ENCODE measurements at places on chromosomes 12 and 14.

DNA sequence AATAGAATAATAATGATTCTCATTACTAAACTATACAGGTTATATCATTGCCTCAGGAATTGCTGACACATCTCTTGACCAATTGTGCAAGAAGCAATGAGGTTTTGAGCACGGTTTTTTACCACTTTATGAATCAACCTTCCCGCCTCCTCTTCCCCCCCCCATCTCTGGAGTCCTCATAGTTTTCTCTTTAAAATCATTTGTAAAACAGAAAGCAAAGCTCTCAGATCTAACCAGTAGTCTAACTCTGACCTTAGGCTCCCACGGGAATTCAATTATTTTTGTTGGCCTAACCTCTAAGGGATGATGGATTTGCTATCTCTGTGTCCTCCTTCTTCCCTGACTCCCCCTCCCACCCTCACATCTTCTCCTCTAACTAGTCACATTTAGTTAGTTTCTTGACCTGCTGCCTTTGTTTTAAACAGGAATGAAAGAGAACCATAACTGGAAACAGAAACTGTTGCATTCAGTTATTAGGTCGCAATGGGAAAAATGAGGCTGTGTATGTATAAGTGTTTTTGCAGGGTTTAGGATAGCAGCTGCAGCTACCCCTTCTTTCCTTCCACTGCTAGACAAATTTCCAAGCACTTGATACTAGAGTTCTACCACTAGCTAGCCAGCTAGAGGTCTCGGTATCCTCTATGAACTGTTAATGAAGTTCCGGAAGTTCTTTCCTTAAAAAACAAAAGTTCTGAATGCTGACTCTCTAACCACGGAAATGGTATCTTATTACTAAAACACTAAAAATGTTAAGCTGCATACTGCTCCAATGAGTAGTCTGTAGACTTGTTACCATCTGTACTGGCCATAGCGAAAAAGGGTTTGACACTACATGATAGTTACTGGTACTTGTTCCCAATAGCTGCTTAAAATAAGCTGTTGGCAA lies 65.4 kb downstream of the TAOK3 start:
- no peak for DNase-seq
- H3K27me3 ChIP-seq, result no peaks in the 10 kb centered on the region
- peak overlapping the region; percentile 23 for H3K4me3 ChIP-seq
- H3K4me1 ChIP-seq, result no peaks in the 10 kb centered on the region

GRCh38 chr12:114741940-114742339 lies 58.0 kb upstream of the TBX3 start:
- no peaks in the 10 kb centered on the region for H3K27me3 ChIP-seq
- H3K27ac ChIP-seq, result no peak overlapping the region
- H3K4me3 ChIP-seq, result no peak overlapping the region
- H3K4me1 ChIP-seq, result peaks cover 12% of the 10 kb centered on the region
- no peak for DNase-seq
- no peaks in the 10 kb centered on the region for H3K36me3 ChIP-seq

DNA sequence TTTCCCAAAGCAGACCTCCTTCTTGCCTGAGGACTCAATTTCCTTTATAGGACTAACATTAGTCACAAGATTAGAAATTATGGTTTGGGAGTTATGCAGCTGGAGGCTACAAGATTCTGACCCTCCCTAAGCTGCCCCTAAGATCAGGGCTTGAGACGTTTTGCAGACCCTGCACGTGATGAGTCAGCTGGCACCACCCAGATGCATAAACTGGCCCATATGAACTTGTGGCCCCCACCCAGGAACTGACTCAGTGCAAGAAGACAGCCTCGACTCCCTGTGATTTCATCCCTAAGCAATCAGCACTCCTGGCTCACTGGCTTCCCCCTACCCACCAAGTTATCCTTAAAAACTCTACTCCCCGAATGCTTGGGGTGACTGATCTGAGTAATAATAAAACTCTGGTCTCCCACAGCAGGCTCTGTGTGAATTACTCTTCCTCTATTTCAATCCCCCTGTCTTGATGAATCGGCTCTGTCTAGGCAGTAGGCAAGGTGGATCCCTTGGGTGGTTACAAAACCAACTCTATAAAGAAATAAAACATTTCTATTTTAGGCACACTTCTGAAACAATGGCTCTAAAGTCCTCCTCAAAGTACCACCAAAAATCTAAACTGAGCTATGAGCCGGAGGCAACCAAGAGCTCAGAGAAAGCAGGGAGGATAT lies 233.4 kb downstream of the TMEM132D start:
- no peak overlapping the region for H3K4me3 ChIP-seq
- no peaks in the 10 kb centered on the region for H3K4me1 ChIP-seq
- no peak for DNase-seq
- no peaks in the 10 kb centered on the region for H3K27me3 ChIP-seq
- H3K36me3 ChIP-seq, result no peaks in the 10 kb centered on the region

GRCh38 chr12:115872919-115873357 lies 404.6 kb downstream of the MED13L start:
- H3K4me3 ChIP-seq, result no peak overlapping the region
- no peak for DNase-seq
- no peak overlapping the region for H3K27ac ChIP-seq
- H3K27me3 ChIP-seq, result no peaks in the 10 kb centered on the region
- no peaks in the 10 kb centered on the region for H3K36me3 ChIP-seq

All from vagina (tissue), 2 donors.